Metanephros (tissue), 2 donors: ENCODE measurements at places on chromosomes 16 and 17. TPM values are rescaled to one million over a fixed set of nuclear protein-coding genes. Genes with fewer than 3 reads are reported as not detected.

UBTF gene
- total RNA-seq = 75.9 TPM

SLC38A8 gene
- total RNA-seq = not detected

TEKT1 gene
- 0.70 TPM for total RNA-seq

TELO2 gene
- total RNA-seq = 48.3 TPM

ATAD5 gene
- total RNA-seq = 4.1 TPM

APOH gene
- total RNA-seq = not detected

CIBAR2 gene
- not detected for total RNA-seq

CD300H gene
- not detected for total RNA-seq

ANKS4B gene
- total RNA-seq = 1.5 TPM

NDUFAF8 gene
- total RNA-seq = 23.3 TPM

ABCA8 gene
- total RNA-seq = 33.5 TPM

OR1A2 gene
- total RNA-seq = not detected

NPIPB9 gene
- 2.9 TPM for total RNA-seq

CES3 gene
- total RNA-seq = 3.1 TPM

HSPB9 gene
- 0.23 TPM for total RNA-seq

DNAAF1 gene
- total RNA-seq = 2.2 TPM

ATMIN gene
- 29.7 TPM for total RNA-seq

DUS2 gene
- total RNA-seq = 11.3 TPM

SHBG gene
- total RNA-seq = 2.6 TPM

ADAM11 gene
- total RNA-seq = 3.0 TPM

KRT12 gene
- not detected for total RNA-seq

DOC2A gene
- 1.9 TPM for total RNA-seq

C17orf58 gene
- 16.3 TPM for total RNA-seq
